Omental fat pad (tissue), 4 donors: ENCODE measurements at places on chromosomes 5 and 9. TPM values are rescaled to one million over a fixed set of nuclear protein-coding genes. Genes with fewer than 3 reads are reported as not detected.
A peak's percentile ranks its signal among the peaks of the same experiment; 100 is the strongest.

LCN1 gene
- not detected for total RNA-seq

SHISAL2B gene
- total RNA-seq: not detected

ERBIN gene
- 45.1 TPM for total RNA-seq

DNA sequence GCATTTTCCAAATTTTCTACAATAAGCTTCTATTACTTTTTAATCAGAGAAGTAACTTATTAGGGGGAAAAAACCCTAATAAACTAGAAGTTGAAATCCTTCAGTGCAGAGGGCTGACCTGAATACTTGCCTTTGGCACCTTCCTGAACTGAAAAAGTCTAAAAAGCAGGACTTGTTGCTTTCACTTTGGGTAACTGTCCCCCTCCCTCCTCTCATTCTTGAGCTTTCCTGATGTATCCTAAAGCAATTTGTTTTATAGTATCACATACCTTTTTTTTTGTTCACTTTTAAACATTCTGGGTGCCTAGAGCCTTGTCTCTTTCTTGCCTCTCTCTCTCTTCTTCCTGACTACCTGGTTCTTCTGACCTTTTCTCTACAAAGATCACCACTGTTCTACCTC lies 64.0 kb upstream of the ERBIN start:
- no peak for DNase-seq

IFNA21 gene
- not detected for total RNA-seq

DNA sequence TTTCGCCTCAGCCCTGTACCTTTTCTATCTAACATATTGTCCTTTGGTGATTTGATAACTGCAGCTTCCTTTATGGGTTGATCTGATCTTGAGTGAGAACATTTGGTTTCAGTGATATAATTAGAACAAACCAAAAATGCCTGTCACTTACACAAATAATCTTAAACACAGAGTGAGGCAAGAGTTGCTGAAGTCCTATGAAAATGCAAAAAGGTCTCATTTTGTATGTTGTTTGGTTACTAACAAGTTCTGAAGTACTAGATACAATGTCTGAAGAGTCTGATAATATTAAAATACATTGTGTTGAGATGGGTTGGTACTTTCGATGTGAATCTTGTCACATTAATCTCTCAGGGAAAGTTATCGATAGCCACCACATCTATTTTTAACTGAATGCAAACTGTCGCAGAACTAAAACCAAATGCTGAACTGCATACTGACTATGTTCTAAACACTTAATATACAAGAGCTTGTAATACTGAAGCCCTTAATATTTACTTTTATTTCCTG lies 70.4 kb upstream of the TMED7 start:
- DNase-seq: no peak

DNA sequence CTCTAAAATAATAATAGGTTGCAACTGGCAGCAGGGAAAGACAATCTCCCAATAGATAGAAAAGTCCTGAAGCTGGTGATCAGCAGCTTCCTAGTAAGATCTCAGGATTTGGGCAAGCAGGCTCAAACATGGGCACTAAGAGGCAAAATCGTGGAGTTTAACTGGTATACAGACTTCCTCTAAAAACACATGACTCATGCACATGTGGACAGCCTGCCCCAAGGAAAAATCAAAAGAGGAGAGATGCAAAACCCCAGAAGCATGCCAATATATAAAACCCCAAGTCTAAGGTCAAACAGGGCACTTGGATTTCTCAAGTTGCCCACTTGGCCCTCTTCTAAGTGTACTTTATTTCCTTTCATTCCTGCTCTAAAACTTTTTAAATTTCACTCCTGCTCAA lies 62.8 kb downstream of the CDKN2A start:
- no peak for DNase-seq

GRCh38 chr5:107658528-107658927 lies 12.2 kb downstream of the EFNA5 start:
- DNase-seq: no peak

ADAMTS2 gene
- total RNA-seq: 39.5 TPM

CDC20B gene
- not detected for total RNA-seq

DNA sequence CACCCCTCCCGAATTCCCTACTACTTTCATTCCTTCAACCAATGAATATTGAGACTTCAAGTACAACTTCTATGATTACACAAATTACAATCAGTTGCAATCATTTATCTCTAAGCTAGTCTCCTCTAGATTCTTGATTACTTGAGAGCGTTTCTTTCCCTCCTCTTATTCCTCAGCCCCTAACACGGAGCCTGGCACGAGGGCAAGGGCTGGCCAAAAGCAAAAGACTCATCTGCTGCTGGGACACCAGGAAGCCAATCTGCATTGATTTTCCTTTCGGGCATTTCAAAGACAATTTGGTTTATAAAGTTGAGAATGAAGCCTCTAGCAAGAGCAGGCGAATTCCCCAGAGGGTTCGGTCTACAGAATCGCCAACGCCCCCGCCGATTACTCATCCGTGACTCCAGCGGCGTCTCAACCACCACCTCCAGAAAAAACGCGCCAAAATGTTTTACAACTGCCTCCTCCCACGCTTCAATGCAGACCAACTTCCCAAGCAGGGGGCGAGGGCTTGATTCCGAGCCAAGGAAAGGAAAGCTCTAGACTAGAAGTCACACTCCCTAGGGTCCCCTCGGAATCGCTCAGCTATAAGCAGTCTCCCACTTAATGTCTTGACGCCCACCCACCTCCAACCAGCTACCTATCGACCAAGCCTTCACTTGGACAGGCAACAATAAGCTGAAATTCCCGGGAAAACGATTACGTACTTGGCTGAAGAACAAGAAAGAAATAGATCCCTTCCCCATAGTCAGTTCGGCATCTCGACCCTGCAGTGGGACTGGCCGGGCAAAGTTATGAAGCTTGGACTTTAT lies 1.5 kb downstream of the PCSK1 start:
- DNase-seq: peak; percentile 28

- DNase-seq: no peak
Measured at GRCh38 chr5:16871746-16872339, 64.2 kb downstream of the MYO10 start.

- DNase-seq: no peak
Measured at GRCh38 chr5:84961903-84962302, 577.2 kb upstream of the EDIL3 start.

DNA sequence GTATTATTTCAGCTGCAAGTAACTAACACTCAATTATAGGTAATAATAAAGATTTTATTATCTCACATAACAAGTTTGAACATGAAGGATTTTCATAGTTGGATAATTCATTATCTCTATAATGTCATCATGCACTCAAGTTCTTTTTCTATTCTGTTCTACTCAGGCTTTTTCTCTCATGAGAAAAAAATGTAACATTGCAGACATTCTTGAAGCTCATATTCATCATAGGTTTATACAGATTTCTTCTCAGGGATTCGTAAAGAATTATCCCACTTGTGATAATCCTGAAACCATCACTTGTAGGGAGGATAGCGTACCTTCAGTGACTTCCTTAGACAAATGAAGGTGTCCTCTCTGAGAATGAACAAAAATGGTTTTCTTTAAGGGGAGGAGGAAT lies 150.3 kb downstream of the XRCC4 start:
- DNase-seq: no peak

GRCh38 chr5:79471556-79471955 lies 42.4 kb downstream of the HOMER1 start:
- DNase-seq: no peak

PDE8B gene
- 30.5 TPM for total RNA-seq

- DNase-seq: no peak
Measured at GRCh38 chr9:78295177-78295575, 1.7 kb upstream of the PSAT1 start.

DNA sequence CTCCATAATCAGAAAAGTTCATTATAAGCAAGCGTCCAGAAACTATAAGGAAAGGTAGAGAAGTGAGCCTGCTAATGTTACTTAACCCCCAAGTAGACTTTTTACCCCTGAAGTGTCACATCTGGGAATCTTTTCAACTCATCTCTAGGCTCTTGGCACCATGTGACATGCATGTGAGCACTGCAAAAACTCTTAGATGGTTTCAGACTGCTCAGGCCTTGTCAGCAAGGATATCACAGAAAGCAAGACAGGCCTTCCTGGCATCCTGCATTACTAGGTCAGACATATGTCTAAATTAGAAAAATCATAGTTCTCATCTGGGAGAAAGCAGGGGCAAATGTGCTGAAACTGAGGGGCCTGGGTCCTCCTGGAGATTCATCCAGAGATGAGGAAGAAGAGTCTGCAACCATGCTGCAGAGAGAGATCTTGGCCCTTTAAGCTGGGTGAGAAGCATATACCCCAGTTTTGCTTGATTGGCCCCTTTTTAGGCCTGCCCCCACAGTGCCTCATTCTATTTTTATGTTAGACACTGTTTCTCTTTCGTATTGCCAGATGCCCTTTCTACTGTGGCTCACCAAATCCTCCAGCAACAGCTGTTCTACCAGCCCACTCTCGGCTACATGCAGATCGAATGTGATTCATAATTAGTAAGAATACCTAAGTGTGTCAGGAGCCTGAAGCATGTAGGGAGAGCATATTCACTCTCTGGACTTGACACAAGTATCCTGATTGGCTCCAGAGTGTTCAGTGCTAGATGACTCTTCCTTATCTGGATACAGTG lies 19.0 kb downstream of the TMEM8B start:
- DNase-seq: no peak

DNA sequence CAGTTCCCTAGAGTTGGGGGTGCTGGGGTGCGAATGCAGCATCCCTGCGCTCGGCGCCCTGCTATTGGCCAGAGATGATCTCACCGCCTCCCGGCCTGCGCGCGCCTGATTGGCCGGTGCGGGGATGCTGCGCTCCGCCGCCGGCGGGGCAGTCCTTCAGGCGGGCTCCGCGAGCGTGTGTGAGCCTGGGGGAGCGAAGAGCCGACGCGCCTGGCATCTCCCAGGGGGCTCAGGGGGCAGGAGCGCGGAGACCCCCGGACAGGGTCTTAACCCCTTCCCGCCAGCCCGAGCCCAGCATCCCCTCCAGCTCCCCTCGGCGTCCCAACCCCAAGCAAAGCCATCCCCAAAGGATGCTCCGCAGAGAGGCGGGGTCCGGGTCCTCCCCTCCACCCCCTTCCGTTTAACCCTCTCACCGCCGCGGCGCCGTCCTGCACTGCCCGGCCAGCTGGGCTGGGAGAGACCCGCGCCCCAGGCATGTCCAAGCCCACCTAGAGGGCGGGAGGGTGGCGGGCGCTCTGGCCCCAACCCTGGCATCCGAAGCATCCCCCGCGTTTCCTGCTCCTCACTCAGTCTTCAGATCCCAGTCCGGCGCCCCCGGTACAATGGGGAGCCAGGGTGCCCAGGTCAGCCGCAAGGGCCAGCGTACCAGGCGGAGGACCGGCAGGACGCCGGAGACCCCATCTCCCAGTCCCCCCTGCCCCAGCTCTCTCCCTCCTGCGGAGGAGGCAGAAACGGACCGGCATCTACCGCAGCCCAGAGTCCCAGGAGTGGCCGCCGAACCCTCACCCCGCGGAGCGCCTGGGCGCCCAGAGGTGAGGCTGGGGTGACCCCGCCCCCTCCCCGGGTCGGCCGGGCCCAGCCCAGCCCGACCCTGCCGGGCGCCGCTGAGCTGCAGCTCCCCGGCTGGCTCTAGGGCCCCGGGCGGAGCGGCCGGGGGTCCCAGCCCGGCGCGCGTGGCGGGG lies 19.3 kb upstream of the TOR2A start:
- no peak for DNase-seq

ELOVL7 gene
- total RNA-seq: 2.1 TPM

GRCh38 chr9:97557606-97558095 lies 56.2 kb downstream of the TMOD1 start:
- DNase-seq: no peak

DNA sequence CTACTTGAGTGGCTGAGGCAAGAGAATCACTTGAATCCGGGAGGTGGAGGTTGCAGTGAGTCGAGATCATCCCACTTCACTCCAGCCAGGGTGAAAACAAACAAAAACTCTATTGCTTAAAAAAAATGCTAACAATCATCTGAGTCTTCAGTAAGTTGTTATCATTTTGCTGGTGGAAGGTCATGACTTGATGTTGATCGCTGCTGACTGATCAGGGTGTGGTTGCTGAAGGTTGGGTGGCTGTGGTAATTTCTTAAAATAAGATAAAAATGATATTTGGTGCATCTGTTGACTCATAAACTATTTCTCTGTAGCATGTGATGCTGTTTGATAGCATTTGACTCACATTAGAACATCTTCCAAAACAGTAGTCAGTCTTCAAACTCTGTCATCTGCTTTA lies 349.4 kb upstream of the PAPPA start:
- DNase-seq: no peak

- no peak for DNase-seq
Measured at GRCh38 chr5:149913436-149914419, 30.9 kb downstream of the PDE6A start.

STRBP gene
- total RNA-seq: 9.3 TPM

DNA sequence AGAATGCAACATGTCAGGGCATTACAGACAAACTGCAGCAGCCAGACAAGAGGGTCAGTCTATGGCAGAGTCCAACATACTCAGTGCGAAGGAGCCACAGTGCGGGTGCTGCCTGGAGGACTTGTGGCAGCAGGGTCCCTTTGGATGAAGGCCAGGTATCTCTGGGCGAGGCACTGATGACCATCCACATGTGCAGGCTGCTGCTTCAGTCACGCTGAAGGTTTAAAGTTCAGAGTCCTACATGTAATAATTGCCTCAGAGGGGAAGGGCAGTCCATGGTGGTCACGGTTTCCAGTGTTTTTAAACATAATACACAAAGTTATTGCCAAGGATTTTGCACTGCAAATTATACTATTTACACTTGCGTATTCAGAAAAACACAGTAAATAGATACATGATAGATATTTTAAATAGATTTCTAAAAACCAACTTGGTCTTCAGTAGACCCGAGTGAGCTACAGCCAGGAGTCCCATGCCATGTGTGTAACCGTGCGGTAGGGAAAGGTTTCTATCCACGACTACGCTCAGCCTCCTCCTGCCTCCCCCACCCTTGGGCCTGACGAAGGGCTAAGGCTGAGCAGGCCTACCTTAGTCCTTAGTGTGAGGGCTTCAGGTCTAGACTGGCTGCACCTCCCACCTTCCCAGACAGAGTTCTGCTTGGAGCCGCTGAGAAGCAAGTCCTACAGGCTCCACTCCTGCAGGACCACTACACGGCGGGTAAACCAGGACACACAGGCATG lies 76.2 kb downstream of the GPR21 start:
- no peak for DNase-seq

- no peak for DNase-seq
Measured at GRCh38 chr5:2919310-2920018, 168.0 kb upstream of the IRX2 start.

DNA sequence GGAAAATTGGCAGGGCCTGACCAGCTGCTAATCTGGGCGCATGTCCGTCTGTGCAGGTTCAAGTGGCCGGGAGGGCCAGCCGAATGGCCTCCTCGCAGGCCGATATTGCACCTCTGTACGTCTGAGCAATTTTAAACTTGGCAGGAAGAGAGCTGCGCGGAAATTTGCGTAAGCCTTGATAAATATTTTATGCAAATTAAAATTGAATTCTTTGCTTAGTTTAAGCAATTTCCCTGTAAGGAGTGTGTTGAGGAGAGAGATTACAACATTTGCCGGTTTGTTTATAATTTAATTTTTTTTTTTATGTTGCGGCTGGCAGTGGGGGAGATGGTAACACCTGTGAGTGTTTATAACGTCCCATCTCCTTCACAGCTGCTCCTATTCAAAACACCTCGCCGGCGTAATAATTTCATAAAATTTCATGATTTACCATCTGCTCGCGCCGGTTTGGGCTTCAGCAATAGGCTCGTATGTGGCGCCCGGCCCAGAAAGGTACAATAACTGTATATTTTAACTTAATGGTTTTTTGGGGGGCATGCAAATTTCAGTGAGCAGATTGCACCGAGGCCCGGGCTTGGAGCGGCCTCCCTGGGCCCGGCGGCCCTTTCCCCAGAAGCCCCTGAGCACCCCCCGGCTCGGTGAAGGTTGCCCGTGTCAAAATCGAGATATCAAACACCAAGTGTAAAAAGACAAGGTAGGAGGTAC lies 269.4 kb upstream of the MVB12B start:
- DNase-seq: no peak

GRCh38 chr5:67887748-67888161 lies 327.8 kb upstream of the PIK3R1 start:
- no peak for DNase-seq
